ENCODE measurements at places on chromosomes 1 and 21. TPM values are rescaled to one million over a fixed set of nuclear protein-coding genes. Genes with fewer than 3 reads are reported as not detected.

GRCh38 chr1:110214454-110215404 lies 4.6 kb downstream of the KCNC4 start:
- no peak for DNase-seq

DNA sequence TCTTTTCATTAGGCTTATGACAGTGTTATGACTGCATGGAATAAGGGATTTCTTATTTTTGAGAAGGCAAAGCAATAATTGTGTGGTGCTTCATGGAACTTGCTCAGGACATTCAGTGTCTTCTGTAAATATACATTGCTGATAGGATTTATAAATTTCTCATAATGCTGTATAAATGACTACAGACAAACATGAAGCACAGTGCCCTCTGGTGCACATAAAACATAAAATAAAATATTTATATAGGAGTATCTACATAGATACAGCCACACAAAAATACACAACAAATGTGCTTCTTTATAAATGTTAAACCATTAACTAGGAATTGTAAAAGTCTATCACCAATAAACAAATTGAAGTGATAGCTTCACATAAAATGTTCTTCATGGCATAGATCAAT lies 24.1 kb downstream of the BRINP3 start:
- no peak for DNase-seq

GRCh38 chr1:184598403-184599193 lies 156.1 kb downstream of the EDEM3 start:
- DNase-seq, result no peak

DNA sequence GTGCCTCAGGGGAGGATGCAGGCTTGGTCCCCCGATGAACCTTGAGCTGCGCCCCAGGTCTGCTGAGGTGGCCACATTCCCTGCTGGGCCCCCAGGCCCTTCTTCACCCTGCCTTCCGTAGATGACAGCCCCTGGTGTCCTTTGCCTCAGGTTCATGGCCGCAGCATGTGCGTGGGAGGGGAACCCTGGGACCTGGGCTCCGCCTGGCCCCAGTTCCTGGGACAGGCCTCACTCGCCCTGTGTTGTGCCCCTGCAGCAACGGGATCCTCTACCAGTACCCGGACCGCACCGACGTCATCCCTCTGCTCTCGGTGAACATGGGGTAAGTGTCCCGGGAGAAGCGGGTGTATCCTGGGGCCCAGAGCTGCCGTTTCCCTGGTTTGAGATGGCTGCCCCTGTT lies 5.1 kb upstream of the SLC25A34 start:
- no peak for DNase-seq

- no peak for DNase-seq
These were observed 68.7 kb upstream of the LRIF1 start for GRCh38 chr1:111032295-111032897.

- no peak for DNase-seq
These were observed 98.9 kb upstream of the SLC44A3 start for GRCh38 chr1:94721240-94721639.

DNA sequence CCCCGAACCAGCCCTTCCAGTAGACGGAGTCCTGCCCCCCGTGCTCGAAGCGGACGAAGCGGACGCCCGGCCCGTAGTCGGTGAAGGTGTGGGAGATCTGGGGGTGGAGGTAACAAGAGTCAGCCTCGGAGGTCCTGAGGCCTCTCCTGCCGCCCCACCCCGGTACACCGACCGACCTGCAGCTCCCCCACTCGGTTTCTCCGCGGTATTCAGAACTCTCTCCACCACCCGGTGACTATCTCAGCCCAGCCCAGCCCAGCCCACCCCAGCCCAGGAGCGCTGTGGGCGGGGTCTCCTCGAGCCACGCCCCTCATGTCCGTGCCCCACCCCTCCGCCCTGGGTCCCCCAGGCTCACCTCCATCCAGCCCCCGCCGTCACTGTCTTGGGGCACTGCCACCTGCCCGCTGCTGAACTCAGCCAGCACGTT lies 5.5 kb downstream of the FBXO2 start:
- no peak for DNase-seq

DNA sequence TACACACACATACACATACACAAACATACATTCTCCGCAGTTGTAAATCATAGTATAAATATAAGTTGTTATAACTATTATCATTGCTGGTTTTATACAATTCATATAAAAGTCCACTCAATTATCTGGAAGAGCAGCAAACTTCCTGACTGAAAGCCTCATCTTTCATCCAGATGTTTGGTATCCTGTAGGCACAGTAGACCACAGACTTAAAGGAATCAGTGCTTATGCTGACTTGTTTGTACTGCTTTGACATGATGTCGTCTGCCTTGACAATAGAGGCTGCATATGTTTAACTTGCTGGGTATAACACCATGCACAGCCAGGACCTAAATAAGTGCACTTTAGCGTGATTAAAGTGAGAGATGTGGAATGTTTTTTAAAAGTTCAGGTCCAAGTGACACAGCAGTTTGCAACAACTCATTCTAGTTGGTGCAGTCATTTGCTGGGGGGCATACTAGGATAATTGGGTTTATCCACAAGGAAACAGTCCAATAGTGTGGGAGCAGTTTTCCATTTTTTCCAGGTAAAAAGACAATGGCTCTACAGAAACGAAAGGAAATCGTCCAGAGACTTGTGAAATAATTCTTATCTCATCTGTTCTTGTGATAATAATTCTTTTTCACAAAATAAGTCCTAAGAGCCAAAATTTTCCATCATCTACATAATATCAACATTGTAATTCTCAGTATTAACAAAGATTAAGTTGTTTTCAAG lies 110.3 kb upstream of the TSPAN2 start:
- DNase-seq, result no peak

- DNase-seq, result no peak
These were observed 251.0 kb upstream of the CSF3R start for GRCh38 chr1:36733748-36734147.

- DNase-seq, result no peak
These were observed 13.7 kb downstream of the MTHFR start for GRCh38 chr1:11792106-11792505.

DNA sequence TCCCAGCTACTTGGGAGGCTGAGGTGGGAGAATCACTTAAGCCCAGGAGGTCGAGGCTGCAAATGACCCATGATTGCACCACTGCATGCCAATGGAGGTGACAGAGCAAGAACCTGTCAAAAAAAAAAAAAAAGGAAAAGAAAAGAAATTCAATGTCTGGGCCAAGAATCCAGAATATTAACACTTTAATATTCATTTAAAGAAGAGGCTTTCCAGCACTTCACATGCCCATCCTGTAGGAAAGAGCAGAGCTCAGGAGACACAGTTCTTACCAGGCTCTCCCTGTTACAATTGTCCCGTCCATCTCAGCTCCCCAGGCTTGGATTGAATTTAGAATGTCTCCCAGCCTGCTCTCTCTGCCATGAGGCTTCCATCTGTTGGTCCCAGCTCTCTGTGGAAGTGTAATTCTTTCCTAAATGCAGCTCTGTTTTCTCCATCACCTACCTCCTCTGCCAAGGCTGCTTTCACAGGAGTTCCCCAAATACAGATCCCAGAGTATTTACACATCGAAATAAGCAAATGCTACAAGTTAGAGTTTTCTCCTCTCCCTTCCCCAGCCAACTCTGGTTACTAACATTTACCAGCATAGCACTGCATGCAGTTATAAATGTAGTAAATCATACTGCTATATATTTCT lies 116.6 kb upstream of the CDC42BPA start:
- no peak for DNase-seq

DNA sequence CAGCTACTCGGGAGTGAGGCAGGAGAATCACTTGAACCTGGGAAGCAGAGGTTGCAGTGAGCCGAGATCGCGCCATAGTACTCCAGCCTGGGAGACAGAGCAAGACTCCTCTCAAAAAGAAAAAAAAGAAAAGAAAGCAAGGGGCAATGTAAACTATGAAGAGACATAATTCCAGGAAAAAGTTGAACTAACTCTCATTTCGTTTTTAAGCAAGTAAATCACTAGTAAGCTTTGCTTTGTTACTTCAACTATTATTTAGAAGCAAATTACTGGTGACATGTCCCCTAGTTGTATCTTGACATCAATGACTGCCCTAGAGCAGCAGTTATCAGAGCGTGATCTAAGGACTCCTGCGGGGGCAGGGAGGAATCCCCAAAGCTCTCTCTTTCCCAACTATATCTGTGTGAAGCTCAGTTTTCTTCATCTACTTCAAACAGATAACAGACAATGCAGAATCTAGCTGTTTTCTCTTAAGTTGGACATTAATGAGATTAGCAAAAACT lies 18.7 kb downstream of the CLSTN1 start:
- DNase-seq, result no peak

The NR0B2 gene
- not detected for total RNA-seq

The RRP15 gene
- 20.3 TPM for total RNA-seq

GRCh38 chr1:30598571-30599114 lies 124.7 kb downstream of the MATN1 start:
- peak; percentile 65 for DNase-seq

The CFHR5 gene
- total RNA-seq, result not detected

The NSL1 gene
- 28.7 TPM for total RNA-seq

- no peak for DNase-seq
These were observed 8.5 kb upstream of the ARHGAP29 start for GRCh38 chr1:94245747-94246438.

GRCh38 chr1:206814716-206815341 lies 42.5 kb upstream of the IL10 start:
- no peak for DNase-seq

GRCh38 chr1:35447278-35447677 lies 109.9 kb downstream of the KIAA0319L start:
- no peak for DNase-seq

The GABRD gene
- total RNA-seq, result not detected

DNA sequence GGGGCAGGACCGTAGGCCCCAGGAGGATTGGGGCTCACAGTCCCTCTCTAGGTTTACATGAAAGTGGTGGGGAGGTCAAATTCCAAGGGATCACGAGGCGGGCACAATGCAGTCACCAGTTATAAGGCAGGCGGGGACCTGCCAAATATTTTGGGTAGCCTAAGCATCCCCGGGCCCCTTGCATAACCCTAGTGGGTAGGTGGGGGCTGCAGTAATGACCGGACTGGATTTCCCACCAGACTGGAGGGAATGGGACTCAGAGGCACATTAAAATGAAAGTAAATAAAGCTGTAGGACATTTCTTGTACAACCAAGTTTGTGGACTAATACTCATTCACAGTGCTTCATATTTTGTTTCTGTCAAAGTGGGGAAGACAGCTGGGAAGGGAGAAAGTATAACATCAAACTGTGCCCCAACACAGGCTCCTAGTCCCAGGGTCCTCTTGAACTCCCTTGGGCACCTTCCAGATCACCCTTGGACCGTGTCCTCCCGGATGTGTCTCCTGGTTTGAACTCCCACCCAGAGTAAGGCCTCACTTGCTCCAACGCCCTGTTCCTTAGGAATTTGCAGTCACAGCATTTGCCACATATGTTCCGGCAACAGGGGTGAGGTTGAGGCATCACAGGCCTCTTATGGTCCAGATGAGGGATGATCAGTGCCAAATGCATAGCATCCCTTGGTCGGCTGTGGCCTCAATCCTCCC lies 28.4 kb upstream of the KIAA0040 start:
- no peak for DNase-seq

DNA sequence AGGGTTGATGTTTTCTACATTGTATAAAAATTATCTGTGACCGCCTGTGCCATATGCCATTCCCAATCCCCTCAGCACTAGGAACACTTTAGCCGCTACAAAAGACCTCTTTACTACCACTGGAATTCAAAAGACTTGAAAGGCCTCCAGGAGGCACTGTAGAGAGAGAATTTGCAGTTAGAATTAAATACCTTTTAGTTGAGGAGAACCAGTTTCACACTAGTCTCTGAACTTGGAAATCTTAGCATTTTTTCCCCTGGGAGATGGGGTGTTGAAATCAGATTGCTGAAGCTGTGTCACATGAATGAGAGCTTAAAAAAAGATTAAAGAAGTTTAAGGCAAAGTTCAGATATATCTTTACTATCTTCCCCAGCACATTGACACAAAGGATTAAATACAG lies 291.0 kb downstream of the ADGRL2 start:
- DNase-seq, result no peak

GRCh38 chr1:40380817-40381216 lies 7.3 kb downstream of the SMAP2 start:
- DNase-seq, result no peak

- DNase-seq, result no peak
These were observed 196.2 kb downstream of the ZC3H11B start for GRCh38 chr1:219416598-219417238.

GRCh38 chr1:177273141-177273540 lies 102.4 kb downstream of the BRINP2 start:
- no peak for DNase-seq

DNA sequence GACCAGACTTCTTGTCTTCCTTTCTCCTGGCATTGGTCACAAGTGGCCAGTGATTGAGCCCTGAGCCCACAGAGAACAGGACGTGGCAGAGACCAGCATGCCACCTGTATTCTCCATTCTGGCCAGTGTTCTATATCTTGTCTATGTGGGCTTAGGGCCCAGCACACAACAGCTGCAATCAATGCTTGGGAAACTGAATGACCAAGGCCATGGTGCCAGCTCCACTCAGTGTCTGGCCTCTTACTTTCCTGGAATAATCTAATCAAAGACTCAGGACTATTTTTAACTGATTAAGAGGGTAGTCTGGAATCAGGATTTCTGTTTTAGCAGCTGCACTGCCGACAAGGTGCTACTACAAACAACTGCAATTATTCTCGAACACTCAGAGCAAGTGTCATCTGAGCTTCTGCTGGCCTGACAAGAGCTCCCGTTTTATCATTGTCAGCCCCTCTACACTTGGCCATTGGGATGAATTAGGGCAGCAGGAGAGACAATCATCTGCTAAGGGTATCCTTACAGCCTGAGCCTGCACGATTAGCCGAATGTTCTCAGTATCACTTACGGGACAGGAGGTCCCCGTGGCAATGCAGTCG lies 74.4 kb upstream of the GRIK3 start:
- DNase-seq, result no peak

GRCh38 chr1:33195556-33195955 lies 13.7 kb upstream of the TRIM62 start:
- no peak for DNase-seq

The MCM3AP gene
- total RNA-seq, result 105 TPM

The KCNK1 gene
- not detected for total RNA-seq

DNA sequence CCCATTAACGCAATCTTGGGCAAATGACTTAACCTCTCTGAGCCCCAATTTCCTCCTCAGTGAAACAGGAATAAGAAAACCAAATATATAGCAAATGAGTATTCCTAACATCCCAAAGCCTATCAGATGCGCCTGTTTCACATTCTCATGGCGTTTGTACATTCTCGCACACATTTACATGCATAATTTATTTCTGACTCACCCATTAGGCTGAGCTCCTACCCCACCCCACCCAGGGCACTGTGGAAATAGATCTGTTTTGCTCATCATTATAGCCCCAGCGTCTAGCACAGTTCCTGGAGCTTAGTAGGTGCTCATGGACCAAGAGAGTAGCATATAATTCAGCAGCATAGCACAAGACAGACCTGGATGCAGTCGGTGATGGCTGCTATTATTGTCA lies 146.1 kb upstream of the VANGL1 start:
- DNase-seq, result no peak

DNA sequence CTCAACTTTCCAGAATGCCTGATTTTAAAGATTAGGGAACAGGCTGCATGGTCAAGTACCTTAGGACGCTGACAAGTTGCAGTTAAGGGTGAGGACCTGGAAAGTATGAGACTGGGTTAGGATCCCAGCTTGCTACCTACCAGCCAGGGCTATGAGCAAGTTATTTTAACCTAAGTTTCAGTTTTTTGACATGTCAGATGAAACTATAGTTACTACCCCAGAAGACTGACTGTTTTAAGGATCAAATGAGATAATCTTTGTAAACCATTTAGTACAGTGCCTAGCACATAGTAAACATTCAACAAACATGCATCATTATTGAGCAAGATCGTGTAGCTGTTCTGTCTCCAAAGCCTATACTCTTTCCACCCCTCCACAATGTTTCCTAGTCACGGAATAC lies 14.4 kb downstream of the THEMIS2 start:
- DNase-seq, result no peak

The PLA2G2F gene
- total RNA-seq, result not detected
